ENCODE measurements at places on chromosomes 4 and X. TPM values are rescaled to one million over a fixed set of nuclear protein-coding genes. Genes with fewer than 3 reads are reported as not detected.

The WDR19 gene
- total RNA-seq: 54.6 TPM

The ADGRA3 gene
- 104 TPM for total RNA-seq

DNA sequence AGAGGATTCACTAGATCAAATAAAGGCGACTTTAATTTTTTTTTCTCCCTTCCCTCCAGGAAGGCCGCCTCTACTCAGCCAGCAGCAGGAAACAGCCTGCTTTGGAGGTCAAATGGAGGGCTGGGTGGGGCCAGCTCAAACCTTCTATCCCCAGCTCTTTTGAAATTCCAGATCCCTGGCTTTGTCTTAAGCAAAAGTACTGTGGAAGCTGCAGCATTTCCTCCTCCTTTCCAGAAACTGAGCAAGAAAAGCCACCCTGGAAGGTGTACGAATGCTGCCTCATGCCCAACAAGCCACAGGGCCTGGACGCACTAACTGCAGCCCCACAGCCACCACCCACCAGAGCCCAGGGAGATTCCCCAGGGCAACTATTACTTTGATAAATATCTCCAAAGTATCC, 55.1 kb upstream of the ZCCHC13 start:
- peaks cover 37% of the 10 kb centered on the region for H3K4me1 ChIP-seq
- H3K27me3 ChIP-seq: no peaks in the 10 kb centered on the region
- peak overlapping the region; percentile 93 for H3K27ac ChIP-seq
- peaks cover 11% of the 10 kb centered on the region for H3K36me3 ChIP-seq

The CT45A6 gene
- total RNA-seq: not detected

- no peaks in the 10 kb centered on the region for H3K36me3 ChIP-seq
- H3K4me1 ChIP-seq: peaks cover 15% of the 10 kb centered on the region
- H3K4me3 ChIP-seq: no peak overlapping the region
- H3K27me3 ChIP-seq: peaks cover 4% of the 10 kb centered on the region
- no peak overlapping the region for H3K27ac ChIP-seq
Measured at GRCh38 chr4:184958923-184959210, 59.4 kb upstream of the HELT start.

DNA sequence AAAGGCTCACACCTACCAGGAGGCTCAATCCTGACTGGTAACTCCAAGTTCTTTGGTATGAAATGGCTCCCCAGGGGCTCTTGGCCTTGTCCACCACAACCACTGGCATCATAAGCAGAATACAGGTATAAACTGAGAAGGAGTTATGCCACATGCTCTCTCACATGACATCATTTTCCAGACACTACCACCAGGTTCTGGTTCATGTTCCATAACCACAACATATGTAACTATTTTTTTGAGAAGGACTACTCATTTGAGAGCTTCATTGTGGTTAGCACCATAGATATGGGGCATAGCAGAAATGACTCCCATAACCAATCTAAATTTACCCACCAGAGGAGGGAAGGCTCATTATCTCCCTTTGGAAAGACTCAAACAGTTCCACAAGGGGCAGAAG, 19.6 kb downstream of the PRDM5 start:
- no peak overlapping the region for H3K4me3 ChIP-seq
- no peaks in the 10 kb centered on the region for H3K27me3 ChIP-seq
- H3K36me3 ChIP-seq: peaks cover 20% of the 10 kb centered on the region

- H3K4me3 ChIP-seq: no peak overlapping the region
- no peaks in the 10 kb centered on the region for H3K27me3 ChIP-seq
- peaks cover 32% of the 10 kb centered on the region for H3K4me1 ChIP-seq
- DNase-seq: no peak
- H3K36me3 ChIP-seq: peaks cover 5% of the 10 kb centered on the region
Measured at GRCh38 chr4:142144813-142145212, 508.4 kb downstream of the IL15 start.

The ZCCHC18 gene
- total RNA-seq: 4.7 TPM

Measured in mesothelial cell of epicardium (in vitro differentiated cells).